ENCODE measurements at places on chromosomes 16 and 17.

DNA sequence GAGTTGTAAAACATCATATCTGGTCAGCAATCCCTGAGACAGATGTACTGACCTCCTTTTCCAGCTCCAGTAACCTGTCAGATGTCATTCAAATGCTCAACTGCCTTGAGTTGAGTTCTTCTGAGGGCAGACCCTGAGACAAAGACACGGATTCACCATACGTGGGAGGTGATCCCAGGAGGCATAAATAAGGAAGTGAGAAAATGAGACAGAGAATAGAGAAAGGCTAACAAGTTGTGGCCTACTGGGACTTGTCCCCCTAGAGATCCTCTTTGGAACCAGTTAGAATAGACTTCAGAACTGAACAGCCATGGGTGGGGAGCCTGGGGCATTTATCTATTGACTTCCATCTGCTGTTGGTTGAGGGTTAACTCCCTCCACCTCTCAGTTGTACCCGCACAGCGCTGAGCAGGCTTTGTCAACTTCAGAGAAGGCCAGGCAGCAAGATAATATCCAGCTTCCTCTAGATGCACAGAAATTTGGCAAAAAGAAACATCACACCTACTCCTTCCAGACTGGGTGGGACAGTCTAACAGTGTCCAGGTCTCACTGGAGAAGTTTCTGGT lies 123.0 kb upstream of the DYNLRB2 start:
- no peak for DNase-seq

DNA sequence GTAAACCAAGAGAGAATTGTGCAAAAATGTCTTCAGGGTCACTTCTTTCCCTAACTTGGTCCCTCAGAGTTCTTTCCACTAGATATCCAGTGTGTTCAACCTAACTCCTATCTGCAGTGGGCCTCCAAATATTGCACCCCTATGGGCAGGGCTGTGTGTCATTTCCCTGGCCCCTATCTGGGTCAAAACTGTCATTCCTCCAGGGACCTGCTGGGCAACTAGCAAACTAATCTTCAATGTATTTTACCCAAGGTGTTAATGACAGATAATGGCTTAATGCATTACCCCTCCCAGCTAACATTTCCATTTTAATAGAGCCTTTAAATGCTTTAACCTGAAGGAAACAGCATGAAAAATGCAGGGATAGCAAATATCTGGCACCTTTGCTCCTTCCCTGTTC lies 25.8 kb upstream of the SKAP1 start:
- DNase-seq = no peak

DNA sequence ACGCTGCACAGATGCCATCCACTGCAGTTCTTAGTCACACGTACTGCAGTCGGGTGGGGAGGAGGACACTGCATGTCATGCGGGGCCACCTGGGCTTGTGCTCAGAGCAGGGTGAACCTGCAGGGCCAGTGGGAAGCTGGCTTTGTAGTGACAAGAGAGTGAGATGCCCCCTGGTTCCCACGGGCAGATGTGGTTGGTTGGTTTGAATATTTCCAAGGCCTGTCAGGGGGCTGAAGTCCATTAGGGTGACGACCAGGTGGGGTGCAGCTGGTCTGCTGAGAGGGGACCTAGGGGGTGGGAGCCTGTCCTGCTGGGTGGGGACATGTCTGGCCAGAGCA lies 14.3 kb downstream of the ZNF213 start:
- DNase-seq = no peak

DNA sequence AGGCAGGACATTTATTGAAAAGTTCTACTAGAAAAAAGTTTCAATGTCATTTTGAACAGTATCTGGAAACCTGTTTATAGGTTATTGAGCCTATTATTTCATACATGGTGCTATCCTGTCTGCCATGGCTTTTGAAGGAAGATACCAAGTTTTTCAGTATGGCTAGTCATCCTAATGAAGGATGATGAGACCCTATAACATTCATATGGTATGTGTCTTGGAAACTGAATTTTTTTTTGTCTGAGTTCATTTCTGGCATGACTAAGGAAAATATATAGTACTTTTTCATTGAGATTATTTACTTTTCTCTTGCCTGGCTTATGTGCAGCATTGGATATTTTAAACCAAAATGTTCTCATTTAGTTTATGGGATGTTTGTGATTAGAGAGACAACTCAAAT lies 30.2 kb downstream of the CLTC start:
- DNase-seq = no peak

- DNase-seq = no peak
Measured at GRCh38 chr16:3977376-3977775, 96.9 kb upstream of the CREBBP start.

GRCh38 chr17:80774643-80775281 lies 216.9 kb upstream of the CHMP6 start:
- no peak for DNase-seq

GRCh38 chr16:11752856-11753255 lies 10.2 kb upstream of the TXNDC11 start:
- DNase-seq = no peak

DNA sequence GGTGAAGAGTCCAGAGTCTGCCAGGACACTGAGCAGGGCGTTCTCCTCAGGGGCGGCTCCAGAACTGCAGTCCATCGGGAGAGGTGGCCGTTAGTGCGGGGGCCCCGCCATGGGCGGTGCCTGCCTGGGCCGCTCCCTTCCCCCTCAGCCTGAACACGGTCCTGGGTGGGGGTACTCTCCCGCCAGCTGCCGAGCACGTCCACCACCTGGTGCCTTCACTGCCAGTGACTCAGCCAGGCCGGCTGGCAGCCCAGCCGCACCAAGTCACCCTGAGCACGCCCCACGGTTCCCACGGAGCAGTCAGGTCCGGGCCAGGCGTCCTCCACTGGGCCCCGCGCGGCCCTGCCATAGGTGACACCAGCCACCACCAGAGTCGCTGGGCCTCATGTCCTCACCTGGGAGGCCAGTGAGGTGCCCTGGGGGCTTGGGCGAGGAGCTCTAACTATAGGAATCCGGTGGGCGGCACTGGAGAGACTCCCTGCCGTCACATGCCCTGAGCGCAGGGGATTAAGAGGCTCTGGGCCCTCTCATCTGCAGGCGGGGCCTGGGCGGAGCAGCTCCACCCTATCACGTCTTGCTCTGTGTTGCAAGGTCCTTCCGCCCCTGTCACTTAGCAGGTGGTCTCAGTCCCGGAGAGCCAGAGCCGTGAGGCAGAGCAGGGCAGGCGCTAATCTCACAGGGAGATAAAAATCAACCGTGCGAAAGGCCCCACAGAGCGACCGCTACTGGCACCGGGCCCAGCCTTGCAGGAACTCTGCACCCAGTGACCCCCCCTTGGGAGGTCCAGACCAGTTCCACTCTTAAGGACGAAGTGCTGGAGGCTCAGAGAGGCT lies 14.3 kb downstream of the PIEZO1 start:
- no peak for DNase-seq

GRCh38 chr16:15484662-15485061 lies 50.3 kb downstream of the BMERB1 start:
- no peak for DNase-seq

GRCh38 chr17:79513820-79514535 lies 96.9 kb downstream of the RBFOX3 start:
- no peak for DNase-seq

GRCh38 chr16:70290949-70291519 lies 1.7 kb upstream of the AARS1 start:
- no peak for DNase-seq

DNA sequence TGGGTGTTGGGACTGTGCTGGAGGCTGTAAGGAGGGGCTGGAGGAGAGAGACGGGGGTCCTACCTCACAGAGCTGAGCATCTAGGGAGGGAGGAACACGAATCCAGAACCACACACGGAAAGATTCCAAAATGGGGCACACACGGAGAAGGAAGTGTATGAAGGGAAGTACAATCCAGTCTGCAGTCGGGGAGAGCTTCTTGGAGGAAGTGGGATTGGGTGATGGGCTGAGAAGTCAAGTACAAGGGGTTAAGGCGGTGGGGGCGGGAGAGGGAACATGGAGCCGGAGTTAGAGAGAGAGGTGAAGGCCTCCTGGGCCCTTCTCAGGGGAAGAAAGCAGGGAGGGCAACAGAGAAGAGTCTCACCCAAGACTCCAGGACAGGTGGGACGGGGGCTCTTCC lies 107.5 kb upstream of the CREBBP start:
- DNase-seq = no peak

DNA sequence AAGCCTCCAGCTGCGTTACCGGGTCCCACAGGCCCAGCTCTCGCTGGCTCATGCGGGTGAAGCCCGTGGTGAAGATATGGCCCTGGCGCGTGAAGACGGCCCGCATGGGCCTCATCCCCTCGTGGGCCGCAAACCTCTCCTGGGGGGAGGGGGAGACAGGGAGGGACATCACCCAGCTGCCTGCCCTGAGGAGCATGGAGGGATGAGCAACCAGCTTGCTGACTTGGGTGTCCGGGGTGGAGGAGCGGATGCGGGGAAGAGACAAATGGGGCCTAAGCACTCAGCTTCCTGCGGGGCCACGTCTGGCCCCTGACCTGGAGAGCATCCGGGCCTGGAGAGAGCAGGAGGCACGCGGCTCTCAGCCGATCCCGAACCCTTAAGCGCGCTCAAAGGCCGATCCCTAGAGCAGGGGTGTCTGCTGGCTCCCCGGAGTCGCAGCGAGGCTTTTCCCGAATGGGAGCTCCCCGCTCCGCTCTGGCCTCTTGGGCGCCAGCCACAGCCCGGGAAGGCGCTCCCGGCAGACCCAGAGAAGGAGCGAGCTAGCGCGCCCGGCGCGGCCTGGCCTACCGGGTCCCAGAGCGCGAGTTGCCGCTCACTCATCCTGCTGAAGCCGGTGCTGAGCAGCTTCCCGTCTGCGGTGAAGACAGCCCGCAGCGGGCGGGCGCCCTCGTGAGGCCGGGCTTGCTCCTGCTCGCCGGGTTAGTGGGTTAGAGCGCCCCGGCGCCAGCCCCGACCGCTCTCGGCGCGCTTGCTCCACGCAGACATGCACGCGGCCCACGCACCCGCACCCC lies 5.0 kb downstream of the CORO6 start:
- peak; percentile 62 for DNase-seq

GRCh38 chr16:56477096-56477878 lies 25.9 kb downstream of the OGFOD1 start:
- no peak for DNase-seq

GRCh38 chr16:81601601-81602255 lies 157.1 kb downstream of the CMIP start:
- no peak for DNase-seq

DNA sequence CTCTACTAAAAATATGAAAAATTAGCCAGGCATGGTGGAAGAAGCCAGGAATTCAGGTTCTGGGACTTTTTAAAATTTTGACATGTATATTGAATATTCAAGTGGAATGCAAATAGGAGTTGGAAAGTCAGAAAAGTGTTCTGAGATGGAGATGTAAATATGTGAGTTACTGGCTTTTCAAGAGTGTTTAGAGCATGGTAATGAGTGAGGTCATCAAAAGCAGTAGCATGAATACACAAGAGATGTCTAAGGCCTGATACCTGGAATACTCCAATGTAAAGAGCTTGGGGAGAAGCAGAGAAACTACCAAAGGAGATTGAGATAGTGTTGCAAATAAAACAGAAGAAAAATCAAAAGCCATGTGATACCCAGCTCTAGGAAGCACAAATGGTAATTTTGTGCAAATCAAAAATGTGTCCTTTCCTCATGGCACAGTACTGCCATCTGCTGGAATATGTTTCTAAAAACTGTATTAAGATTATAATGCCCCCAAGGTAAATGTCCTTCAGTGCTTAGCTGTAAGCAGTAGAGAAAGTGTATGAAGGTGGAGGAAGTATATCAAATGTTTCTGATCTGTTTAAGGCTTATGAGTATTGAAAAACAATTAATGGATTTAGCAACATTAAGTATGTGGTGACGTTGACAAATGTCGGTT lies 908.4 kb downstream of the KCNJ18 start:
- no peak for DNase-seq

- DNase-seq = no peak
Measured at GRCh38 chr17:1592751-1593629, 30.4 kb upstream of the PITPNA start.

- DNase-seq = no peak
Measured at GRCh38 chr17:64231567-64232141, 31.4 kb downstream of the TEX2 start.

GRCh38 chr16:50419116-50419515 lies 50.3 kb upstream of the BRD7 start:
- no peak for DNase-seq

- no peak for DNase-seq
Measured at GRCh38 chr17:9519583-9520272, 55.9 kb downstream of the STX8 start.

DNA sequence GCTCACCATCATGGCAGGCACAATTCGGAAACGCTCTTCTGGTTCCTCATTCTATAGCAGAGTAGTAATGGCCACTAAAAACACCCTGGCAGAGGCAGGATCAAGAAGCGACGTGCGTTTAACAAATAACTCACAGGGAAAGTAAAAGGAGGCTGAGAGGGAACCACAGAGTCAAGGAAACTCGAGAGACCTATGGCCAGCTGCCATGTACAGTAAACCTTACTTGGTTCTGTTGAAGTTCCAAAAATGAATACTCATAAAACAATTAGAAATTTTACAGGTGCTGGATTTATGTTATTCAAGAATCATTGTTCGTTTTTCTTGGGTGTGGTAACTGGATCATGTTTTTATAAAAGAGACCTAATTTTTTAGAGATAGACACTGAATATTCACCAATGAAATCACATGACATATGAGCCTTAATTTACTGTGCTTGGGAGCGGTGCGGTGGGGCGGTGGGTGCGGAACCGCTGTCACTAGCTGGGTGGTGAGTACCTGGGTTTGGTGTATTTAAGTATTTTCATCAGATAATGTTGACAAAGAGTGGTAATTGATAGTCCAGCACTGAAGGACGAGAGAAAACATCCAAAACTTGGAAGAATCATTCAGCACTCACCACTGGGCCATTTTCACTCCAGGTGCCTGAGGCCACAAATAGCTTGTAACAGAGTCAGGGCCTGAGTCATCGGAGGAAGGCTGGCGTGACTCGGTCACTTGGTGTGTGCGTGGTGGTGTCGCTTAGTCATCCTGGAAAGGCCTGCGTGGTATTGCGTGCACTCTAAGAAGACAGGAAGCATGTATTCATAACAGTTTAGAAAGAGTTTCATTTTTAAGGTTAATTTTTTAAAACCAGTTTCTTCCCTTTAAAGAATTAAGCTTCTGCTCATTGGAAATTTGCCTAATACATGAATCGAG lies 135.4 kb upstream of the CHMP6 start:
- DNase-seq = peak; percentile 53

DNA sequence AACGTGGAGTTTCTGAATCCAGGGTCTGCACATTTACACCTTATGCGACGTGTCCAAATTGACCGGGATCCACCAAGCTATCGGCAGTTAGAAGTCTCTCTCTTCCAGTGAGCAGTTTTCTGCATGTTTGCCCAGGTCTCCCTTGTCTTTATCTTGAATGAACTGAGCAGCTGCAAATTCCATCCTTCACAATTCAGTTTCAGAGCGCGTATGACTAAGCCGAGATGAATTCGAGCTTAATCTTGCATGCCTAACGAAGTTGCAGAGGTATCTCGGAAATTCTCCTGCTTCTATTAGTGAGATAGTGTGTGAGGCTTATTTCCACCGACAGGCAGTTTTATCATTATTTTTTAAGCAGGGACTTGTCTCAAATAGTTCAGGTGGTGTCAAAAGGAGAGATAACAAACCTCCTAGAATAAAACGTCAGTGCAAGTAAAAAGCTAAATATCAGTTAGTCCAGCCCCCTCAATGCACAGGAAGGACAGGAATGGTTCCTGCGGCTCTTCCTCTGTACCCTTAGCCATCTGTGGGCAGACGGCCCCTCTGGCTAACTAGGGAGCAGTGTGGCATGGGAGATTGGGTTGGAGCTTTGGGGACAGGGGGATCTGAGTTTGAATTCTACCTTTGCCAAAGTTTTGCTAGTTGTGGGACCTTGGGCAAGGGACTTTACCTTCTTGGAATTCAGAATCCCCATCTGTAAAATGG lies 93.0 kb upstream of the GPR139 start:
- no peak for DNase-seq
